SHP77 treated with DMSO at 0.1 percent for 48 hours (cell line): ENCODE measurements at places on chromosomes 6 and 20.

GRCh38 chr20:41306061-41306727, 11.3 kb downstream of the ZHX3 start:
- no peak for DNase-seq

GRCh38 chr6:130677312-130677711, 149.9 kb upstream of the SMLR1 start:
- DNase-seq = no peak

DNA sequence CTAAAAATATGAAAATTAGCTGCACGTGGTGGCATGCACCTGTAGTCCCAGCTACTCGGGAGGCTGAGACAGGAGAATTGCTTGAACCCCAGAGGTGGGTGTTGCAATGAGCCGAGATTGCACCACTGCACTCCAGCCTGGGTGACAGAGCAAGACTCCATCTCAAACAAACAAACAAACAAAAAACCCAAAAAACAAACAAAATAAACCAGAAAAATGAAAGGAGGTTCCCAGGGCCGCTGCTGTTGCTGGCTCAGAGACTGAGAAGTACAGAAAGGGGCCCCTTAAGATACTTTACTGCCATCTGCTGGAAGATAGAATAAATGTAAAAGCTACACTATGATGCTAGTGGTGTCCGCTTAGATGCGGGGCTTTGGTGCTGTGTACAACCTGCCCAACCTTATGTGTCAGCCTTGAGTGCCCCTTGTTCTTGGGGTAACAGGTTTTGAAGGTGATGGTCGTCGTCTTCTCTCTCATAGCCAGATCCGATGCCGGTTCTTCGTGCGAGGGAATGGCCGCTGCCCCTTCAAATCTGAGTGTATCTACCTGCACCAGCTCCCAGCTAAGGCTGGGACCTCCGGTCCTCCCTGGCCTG, 2.8 kb upstream of the FANCE start:
- DNase-seq = peak; percentile 70

GRCh38 chr20:9912858-9913434, 74.1 kb upstream of the PAK5 start:
- peak; percentile 20 for DNase-seq

DNA sequence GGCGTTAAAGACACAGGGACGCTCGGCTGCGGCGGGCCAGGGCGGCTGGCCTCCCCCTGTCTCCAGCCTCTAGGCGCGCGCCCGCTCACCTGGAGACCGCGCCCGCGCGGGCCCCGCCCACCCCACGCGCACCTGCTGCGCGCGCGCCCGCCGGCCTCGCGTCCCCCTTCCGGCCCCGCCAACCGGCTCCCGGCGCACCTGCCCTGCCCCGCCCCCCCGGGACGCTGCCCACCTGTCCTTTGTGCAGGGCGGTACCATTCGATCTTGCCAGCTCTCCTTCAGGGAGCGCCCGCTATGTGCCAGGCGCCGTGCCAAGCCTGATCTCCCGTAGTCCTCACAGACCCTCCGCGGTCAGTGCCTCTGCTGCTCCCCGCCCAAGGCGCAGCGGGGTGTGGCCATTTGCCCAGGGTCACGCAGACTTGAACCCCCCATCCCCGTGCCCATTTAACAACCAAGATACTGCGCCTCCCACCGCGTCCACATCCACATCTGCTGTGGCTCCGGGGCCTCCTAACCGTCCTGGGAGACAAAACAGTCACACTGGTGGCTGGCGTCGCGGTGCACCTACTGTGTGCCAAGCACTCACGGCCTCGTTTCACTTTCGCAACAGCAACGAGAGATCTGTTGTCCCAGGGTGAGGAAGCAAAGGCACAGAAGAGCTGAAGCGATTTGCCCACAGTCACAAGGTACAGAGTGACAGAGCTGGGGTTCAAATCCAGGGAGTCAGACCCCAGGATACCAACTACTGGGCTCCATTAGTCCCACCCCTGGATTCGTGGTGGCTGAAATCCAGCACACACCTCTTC, 48.1 kb downstream of the NOL4L start:
- DNase-seq = peak; percentile 42

DNA sequence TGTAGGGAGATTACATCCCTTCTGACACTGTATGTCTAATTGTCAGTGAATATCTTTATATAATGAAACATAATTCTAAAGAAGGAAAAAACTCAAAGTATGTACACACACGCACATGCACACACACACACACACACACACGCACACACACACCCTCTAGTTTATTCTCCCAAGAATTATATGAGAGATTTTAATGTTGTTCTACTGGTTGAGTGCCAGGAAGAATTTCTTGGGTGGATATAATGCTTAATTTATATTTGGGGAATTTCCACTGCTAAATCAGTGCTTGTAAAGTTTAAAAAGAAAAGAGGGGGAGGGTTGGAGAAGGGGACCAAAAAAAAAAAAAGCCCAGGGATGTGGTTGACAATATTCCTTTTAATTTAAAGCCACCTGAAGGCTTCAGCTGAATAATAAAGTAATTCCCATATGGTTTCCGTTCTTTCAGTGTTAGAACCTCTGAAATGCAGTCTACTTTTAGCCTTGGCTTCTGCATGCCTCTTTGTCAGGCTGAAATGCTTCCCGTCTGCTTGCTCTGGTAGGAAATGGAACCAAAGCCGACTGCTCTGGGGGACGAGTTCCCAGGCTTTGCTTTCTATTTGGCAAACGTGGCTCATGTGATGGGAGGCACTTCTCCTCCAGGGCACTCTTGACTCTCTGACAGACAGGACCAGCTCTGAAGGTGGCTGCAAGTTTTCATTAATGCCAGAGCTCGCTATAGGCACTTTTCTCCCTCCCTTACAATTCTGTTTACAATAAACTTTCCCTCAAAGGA, 225.4 kb downstream of the PRL start:
- no peak for DNase-seq

DNA sequence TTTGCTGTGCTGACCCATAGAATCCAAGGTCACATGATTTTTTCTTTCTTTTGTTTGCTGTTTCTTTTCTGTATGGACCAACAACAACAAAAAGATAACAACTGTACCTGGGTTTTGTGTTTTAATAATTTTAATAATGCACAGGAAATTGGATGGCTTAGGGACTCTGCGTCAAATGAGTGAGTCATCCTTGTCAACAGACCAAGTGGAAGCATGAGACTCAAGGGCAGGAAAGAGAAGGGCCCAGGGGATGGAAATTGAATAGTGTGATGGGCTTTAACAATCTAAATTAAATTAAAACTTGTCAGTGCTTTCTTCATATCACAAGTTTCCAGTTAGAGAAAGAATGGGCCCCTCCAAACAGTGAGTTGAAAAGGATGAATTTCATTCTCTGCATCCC, 413.0 kb downstream of the PREX1 start:
- DNase-seq = no peak

GRCh38 chr6:35787266-35788218, 6.7 kb downstream of the CLPSL1 start:
- DNase-seq = no peak

GRCh38 chr20:11267762-11268335, 594.0 kb upstream of the JAG1 start:
- DNase-seq = no peak

DNA sequence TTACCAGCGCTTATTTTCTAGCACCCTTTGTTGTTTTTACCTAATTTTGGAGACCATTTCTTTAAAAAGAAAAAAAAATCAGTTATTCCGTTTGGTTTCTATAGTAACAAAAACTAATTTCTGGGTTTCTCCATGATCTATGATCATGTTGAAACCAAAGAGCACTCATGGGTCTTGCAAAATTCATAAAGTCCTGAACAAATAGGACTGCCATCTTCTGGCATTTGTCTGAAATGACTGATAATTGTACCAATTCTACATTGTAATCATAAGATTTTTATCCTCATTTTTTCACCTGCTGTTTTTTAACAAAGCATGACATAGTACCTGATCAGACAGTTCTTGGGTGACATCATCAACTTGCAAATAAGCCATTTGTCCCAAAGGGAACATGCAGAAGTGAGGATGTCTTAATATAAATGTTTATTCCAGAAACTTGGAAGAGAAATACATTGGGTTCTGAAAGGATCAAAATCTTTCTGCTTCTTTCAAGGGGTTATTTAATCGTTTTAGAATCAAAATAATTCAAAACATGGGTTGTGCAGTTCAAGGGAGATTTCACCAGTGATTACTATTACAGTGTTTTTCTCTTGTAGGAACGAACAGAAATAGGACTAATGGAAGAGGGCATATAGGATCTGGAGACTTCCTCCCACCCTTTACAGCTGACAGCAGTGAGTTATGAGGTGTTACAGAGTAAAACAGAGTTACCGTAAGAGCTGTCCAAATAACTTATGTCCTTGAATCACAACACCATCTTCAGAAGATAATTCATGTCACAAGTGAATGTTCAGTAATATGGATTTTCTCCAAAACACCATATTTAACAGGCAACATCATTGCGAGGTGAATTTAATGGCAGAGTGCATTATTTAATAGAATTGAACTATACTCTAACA, 87.1 kb upstream of the GJE1 start:
- DNase-seq = no peak
